ENCODE measurements at places on chromosomes 6 and 20.

DNA sequence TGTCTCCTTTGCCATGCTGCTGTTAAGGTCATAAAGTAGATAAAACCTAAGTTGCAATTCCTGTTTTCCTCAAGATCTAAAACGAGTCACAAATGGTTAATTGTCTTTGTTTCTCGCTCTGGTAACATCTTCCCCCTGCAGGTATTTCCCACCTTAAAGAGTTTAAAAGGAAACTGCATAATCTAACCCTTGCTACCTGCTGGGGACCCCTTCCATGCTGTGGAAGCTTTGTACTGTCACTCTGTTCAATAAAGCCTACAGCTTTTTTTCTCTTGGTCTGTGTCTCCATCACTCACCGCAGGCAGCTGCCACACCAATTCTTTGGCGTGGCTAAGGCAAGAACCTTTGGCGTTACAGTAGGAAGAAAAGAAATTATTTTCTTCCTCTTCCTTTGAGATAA lies 117.7 kb upstream of the GJE1 start:
- peak; percentile 7 for DNase-seq

DNA sequence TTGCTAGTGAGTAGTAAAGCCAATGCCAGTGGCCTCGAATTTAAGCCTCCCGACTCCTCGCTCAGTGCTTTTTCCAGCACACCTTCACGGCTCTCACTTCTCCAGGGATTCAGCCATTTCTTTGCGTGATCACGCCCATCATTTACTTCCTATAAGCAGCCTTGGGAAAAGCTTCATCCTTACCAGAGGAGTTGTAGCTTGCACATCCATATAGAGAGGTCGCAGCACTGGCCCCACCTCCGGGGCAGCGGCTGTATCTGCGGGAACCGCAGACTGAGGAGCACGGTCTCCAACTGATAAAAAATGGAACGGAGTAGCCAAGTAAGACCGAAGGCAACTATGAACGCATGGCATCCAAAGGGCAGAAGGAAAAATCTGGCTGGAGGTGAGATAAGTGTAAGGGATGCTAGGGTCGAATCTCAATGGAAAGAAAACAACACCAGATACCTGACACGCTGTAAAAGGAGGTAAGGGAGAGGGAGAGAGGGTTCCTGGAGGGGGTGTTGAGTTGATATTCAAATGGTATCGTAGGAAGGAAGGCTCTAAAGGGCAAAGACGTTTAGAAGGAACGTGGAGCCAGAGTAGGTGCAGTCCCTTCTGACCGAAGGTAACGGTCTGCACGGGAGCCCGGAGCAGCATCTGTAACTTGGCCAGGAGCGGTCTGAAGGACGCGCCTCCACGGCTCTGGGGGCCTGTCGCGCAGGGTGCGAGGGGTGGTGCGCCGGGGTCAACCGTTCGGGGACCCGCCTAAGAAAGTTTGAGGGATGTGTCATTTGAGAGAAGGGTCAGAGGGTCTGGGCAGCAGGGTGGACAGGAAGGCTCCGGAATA lies 640 bp downstream of the NFS1 start:
- no peak for DNase-seq

DNA sequence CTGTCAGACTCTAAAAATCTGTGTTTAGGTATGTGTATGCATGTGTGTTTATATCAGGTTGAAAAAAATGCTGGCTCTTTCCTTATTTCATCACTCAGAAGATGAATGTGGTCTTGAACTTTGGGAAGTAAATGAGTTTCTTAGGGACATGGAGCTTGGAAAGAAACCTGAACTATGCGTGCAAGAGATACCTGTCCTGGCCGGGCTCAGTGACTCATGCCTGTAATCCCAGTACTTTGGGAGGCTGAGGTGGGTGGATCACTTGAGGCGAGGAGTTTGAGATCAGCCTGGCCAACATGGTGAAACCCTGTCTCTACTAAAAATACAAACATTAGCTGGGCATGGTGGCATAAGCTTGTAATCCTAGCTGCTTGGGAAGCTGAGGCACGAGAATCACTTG lies 4.4 kb upstream of the GLP1R start:
- DNase-seq, result peak; percentile 7

GRCh38 chr20:62266340-62266739 lies 28.0 kb downstream of the OSBPL2 start:
- DNase-seq, result peak; percentile 22

- DNase-seq, result no peak
Measured at GRCh38 chr20:4299773-4300172, 284.4 kb upstream of the RNF24 start.

- peak; percentile 39 for DNase-seq
Measured at GRCh38 chr6:142850679-142851423, 94.1 kb downstream of the HIVEP2 start.

Measured in PC-3 (cell line).